ENCODE measurements at places on chromosomes 16 and 17.

GRCh38 chr17:50146927-50147665 is 3.4 kb downstream of the PPP1R9B start:
- DNase-seq = no peak

- DNase-seq = no peak
These were observed 43.9 kb upstream of the SLC5A11 start for GRCh38 chr16:24801761-24802302.

- no peak for DNase-seq
These were observed 43.1 kb upstream of the MEAK7 start for GRCh38 chr16:84547546-84548061.

DNA sequence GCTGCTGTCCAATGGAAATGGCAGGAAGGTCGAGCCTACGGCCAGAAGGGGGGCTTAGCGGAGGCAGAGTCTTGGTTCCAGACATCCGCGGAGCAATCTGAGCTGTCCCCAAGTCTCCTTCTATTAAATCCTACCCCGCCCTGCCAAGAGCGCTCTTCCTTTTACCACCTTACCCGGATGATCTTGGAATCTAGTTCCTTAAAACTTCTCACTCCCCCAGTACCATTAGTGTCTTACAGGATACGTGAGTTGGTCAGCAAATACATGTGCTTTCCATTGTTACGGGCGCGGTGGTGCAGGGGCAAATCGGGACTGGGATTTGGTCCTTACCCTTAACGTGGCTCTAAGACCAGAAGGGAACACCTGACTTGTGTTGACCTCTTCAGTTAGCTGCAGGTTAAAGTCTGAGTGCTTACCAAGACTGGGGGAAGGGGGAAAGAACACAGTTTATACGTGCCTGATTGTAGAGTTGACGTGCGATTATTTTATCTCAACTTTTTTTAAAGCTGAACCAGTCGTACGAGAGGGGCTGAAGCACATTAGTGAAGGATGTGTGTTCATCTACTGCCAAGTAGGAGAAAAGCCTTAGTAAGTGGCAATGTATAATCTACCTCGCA is 495 bp downstream of the TXNDC17 start:
- no peak for DNase-seq
